ENCODE measurements at places on chromosomes 3 and 15. TPM values are rescaled to one million over a fixed set of nuclear protein-coding genes. Genes with fewer than 3 reads are reported as not detected.

Gene PLIN1
- 1.3 TPM for total RNA-seq

Gene ARPIN
- 30.9 TPM for total RNA-seq

- no peaks in the 10 kb centered on the region for H3K36me3 ChIP-seq
- H3K4me1 ChIP-seq, result peaks cover 22% of the 10 kb centered on the region
- H3K27ac ChIP-seq, result no peak within 1 kb of the TSS
- DNase-seq, result peak; percentile 51
- H3K4me3 ChIP-seq, result peak within 1 kb of the TSS; percentile 59
Observed at GRCh38 chr15:82647045-82647834, at the start of gene CPEB1. TSS of gene CPEB1 (minus strand) at chr15:82647363. CDS start at chr15:82628459, 18,904 bp downstream.

DNA sequence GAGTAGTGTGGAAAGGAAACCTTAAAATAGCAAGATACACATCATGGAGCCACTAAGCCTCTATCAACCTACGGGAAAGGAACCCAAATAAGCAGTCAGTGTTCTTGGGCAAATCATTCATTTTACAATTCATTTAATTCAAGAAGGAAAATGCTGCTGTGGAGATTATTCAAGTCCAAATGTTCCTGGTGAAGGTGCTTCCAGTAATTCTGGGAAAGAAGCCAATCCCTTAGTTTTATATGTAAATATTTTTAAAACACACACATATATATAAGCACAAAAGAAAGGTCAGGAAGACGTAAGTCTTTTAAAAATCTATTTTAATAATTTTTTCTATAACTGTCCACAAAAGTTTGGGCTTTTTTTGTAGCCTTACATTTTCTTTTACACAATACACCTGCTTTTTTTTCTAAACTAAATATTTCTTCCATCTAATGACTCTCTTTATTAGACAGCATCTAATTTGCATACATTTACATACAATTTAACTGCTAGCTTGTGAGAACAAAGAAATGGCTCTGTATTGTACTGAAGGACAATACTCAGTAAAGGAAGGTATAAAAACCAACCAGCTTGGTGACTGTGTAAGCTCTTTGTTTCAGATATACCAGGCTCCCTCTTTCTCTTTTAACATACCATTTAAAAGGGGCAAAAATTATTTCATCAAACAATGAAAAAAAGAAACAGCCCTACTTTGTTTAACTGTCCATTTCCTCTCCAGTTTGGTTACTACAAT is 269.5 kb downstream of the ZBTB20 start:
- no peaks in the 10 kb centered on the region for H3K27me3 ChIP-seq
- H3K27ac ChIP-seq, result no peak overlapping the region
- no peak overlapping the region for H3K4me3 ChIP-seq
- H3K4me1 ChIP-seq, result peaks cover 39% of the 10 kb centered on the region

GRCh38 chr3:126338790-126339288 is 18.4 kb downstream of the KLF15 start:
- H3K27ac ChIP-seq, result no peak overlapping the region
- no peak overlapping the region for H3K4me3 ChIP-seq
- H3K27me3 ChIP-seq, result no peaks in the 10 kb centered on the region
- no peaks in the 10 kb centered on the region for H3K36me3 ChIP-seq
- H3K4me1 ChIP-seq, result no peaks in the 10 kb centered on the region
- DNase-seq, result peak; percentile 39

GRCh38 chr15:85927931-85928537 is 133.3 kb upstream of the KLHL25 start:
- H3K4me3 ChIP-seq, result no peak overlapping the region
- no peaks in the 10 kb centered on the region for H3K4me1 ChIP-seq
- DNase-seq, result no peak
- peaks cover 4% of the 10 kb centered on the region for H3K27me3 ChIP-seq
- no peaks in the 10 kb centered on the region for H3K36me3 ChIP-seq
- no peak overlapping the region for H3K27ac ChIP-seq

DNA sequence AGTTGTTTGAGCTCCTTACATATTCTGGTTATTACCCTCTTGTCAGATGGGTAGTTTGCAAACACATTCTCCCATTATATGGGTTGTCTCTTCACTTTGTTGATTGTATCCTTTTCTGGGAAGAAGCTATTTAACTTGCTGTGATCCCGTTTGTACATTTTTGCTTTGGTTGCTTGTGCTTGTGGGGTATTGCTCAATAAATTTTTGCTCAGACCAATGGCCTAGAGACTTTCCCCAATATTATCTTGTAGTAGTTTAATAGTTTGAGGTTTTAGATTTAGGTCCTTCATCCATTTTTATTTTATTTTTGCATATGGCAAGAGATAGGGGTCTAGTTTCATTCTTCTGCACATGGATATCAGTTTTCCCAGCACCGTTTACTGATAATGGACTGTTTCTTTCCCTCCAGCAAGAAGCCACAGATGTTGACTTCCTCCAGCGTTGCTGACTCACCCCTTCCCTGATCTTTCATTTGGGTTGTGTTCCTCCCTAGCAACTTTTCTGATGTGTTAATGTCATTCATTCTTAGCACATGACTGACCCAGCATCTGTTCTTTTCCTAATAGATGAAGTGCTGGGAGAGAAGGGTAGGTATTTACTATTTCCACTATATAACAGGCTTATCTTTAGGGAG is 166.7 kb upstream of the SGO1 start:
- H3K4me3 ChIP-seq, result no peak overlapping the region
- H3K27me3 ChIP-seq, result no peaks in the 10 kb centered on the region
- H3K4me1 ChIP-seq, result no peaks in the 10 kb centered on the region

- H3K36me3 ChIP-seq, result no peaks in the 10 kb centered on the region
- H3K27ac ChIP-seq, result no peak overlapping the region
- H3K4me1 ChIP-seq, result no peaks in the 10 kb centered on the region
- H3K4me3 ChIP-seq, result no peak overlapping the region
Observed at GRCh38 chr3:141249041-141249440, 17.4 kb downstream of the PXYLP1 start.

- no peaks in the 10 kb centered on the region for H3K4me1 ChIP-seq
- no peak for DNase-seq
- H3K36me3 ChIP-seq, result no peaks in the 10 kb centered on the region
- H3K27me3 ChIP-seq, result no peaks in the 10 kb centered on the region
- no peak overlapping the region for H3K4me3 ChIP-seq
Observed at GRCh38 chr3:111035902-111036301, 35.7 kb upstream of the NECTIN3 start.

DNA sequence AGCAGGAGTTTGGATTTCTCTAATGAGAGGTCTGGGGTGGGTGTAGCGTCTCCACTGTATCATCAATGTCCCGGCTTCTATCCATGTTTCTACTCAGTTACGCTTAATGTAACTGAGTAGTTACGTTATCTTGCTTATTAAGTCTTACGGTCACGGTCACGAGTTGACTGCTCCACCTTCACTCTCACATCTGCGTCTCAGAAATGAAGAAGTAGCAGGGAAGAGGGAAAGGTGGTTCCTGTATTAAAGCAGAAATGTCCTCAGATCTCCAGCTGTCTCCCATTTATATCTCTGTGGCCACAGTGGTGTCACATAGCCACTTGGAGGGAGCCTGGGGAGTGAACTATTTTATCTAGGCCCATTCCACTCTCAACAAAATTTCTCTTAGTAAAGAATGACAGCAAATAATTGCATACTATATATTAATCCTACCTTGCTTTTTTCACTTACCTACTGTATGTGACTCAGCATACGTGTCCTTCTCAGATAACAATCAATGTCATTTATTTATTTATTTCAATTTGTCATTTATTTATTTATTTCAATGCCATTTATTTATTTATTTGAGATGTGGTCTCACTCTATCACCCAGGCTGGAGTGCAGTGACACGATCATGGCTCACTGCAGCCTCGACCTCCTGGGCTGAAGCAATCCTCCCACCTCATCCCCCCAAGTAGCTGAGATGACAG is 39.7 kb upstream of the RNU6-1 start:
- H3K4me3 ChIP-seq, result no peak overlapping the region
- H3K36me3 ChIP-seq, result no peaks in the 10 kb centered on the region
- no peak for DNase-seq
- H3K4me1 ChIP-seq, result peaks cover 41% of the 10 kb centered on the region

- no peak overlapping the region for H3K27ac ChIP-seq
- no peaks in the 10 kb centered on the region for H3K27me3 ChIP-seq
- H3K4me3 ChIP-seq, result no peak overlapping the region
- DNase-seq, result no peak
Observed at GRCh38 chr15:40744815-40745152, 10.3 kb downstream of the RMDN3 start.

DNA sequence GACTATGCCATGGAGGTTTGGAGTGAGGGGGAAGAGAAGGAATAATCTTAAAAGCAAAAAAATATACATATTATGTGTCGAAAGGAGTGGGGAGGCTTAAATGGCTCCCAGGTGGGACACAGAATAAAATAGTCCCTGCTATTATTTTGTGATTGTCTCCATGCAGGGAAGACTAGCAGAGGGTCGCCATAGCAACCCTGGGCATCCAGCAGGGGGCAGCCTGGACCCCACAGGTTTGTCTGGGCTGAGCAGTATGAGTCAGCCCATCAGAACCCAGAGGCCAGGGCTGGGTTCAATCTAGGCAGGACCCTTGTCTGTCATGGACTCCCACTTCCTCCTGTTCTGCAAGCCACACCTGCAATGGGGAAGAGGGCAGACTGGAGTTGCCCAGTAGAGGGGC is 17.6 kb upstream of the LINGO1 start:
- peaks cover 4% of the 10 kb centered on the region for H3K27me3 ChIP-seq
- H3K4me1 ChIP-seq, result no peaks in the 10 kb centered on the region
- H3K27ac ChIP-seq, result no peak overlapping the region
- DNase-seq, result no peak
- no peak overlapping the region for H3K4me3 ChIP-seq
- H3K36me3 ChIP-seq, result no peaks in the 10 kb centered on the region

DNA sequence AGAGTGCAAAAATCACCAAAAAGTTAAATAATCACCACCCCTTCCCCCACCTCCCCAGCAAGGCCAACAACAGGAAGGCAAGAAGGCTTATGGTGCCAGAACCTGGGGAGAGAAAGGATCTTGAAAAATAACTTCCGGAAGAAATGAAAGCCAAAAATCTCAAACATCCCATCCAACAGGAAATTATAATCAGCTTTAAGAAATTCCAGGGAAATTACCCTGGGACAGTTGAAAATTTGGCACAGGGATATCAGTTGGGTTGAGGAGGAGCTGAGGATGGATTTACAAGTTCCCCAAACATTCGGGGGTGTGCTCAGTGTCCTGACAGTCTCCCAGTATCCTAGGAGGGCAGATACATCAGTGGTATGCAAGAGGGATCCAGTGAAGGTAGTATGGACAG is 82.7 kb downstream of the POLR2M start:
- no peaks in the 10 kb centered on the region for H3K4me1 ChIP-seq
- H3K4me3 ChIP-seq, result no peak overlapping the region
- no peaks in the 10 kb centered on the region for H3K36me3 ChIP-seq
- H3K27ac ChIP-seq, result no peak overlapping the region

- H3K4me1 ChIP-seq, result peaks cover 72% of the 10 kb centered on the region
- peaks cover 6% of the 10 kb centered on the region for H3K36me3 ChIP-seq
- H3K27me3 ChIP-seq, result no peaks in the 10 kb centered on the region
Observed at GRCh38 chr3:52194485-52195290, 3.3 kb upstream of the ALAS1 start.

- no peak for DNase-seq
- H3K27ac ChIP-seq, result no peak overlapping the region
Observed at GRCh38 chr3:17025594-17026139, 140.9 kb downstream of the PLCL2 start.

GRCh38 chr3:10547413-10547812 is 42.0 kb upstream of the ATP2B2 start:
- H3K27ac ChIP-seq, result no peak overlapping the region
- no peak for DNase-seq
- H3K4me1 ChIP-seq, result no peaks in the 10 kb centered on the region
- peaks cover 11% of the 10 kb centered on the region for H3K27me3 ChIP-seq

- no peaks in the 10 kb centered on the region for H3K27me3 ChIP-seq
- peaks cover 25% of the 10 kb centered on the region for H3K36me3 ChIP-seq
- peak overlapping the region; percentile 97 for H3K27ac ChIP-seq
- H3K4me3 ChIP-seq, result peak overlapping the region; percentile 88
- H3K4me1 ChIP-seq, result peaks cover 37% of the 10 kb centered on the region
Observed at GRCh38 chr3:134485075-134485717, 589 bp downstream of the ANAPC13 start.

Measured in lower lobe of right lung (tissue), 2 donors.